ENCODE measurements at places on chromosomes 16 and 17.

- H3K4me3 ChIP-seq = no peak overlapping the region
- DNase-seq = no peak
- H3K27me3 ChIP-seq = no peaks in the 10 kb centered on the region
- no peaks in the 10 kb centered on the region for H3K36me3 ChIP-seq
- H3K4me1 ChIP-seq = no peaks in the 10 kb centered on the region
Measured at GRCh38 chr16:65202461-65202860, 80.6 kb upstream of the CDH11 start.

- peak overlapping the region; percentile 14 for H3K27ac ChIP-seq
- DNase-seq = no peak
- H3K4me3 ChIP-seq = no peak overlapping the region
- no peaks in the 10 kb centered on the region for H3K27me3 ChIP-seq
- H3K36me3 ChIP-seq = no peaks in the 10 kb centered on the region
Measured at GRCh38 chr17:56697190-56697589, 103.7 kb downstream of the NOG start.

DNA sequence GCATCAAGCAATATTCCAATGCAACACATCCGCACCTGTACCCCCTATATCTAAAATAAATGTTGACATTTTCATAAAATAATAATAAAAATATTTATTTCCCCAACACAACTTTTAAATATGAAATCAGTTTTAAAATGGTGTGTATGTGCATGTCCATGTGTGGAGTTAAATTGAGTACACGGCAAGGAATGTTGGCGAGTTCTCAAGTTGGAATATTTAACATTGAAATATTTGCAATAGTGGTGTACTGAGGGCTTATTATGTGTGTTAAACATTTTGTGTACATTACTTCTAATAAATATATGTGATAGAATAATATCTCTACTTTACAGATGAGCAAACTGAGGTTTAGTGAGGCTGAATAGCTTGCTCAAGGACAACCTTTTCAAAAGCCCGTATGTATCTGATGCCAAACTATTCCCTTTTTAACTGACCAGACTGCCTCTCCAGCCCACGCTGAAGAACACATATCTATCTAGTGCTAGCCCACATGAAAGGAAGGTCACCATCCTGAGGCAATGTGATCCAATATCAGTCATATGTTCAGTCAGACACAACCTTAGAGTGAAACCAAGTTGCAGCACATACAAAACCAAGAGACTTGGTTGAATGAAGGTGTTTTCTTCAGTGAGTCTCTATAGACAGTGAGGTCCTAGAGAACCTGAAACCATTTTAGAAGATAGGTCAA, 192.2 kb upstream of the CDH11 start:
- H3K4me3 ChIP-seq = no peak overlapping the region
- no peaks in the 10 kb centered on the region for H3K4me1 ChIP-seq
- DNase-seq = no peak
- no peaks in the 10 kb centered on the region for H3K27me3 ChIP-seq

DNA sequence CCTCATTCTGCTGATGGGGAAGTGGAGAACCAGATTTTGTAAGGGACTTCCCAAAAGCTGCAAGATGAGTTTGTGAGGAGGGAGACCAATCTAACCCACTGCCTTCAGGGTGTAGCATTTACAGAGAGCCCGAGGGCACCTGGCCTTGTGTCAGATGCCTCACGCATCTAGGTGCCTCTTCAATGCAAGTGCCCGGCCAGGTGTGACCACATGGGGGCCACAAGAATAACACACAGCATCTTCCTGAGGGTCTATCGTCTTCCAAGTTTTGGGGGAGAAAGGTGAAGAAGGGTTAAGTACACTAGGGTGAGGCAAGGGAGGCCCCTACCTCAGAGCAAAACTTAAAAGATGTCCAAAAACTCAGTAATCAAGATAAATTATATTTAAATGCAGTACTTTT, 401.7 kb upstream of the CDH5 start:
- no peak overlapping the region for H3K4me3 ChIP-seq
- no peaks in the 10 kb centered on the region for H3K4me1 ChIP-seq
- no peaks in the 10 kb centered on the region for H3K27me3 ChIP-seq
- DNase-seq = no peak
- no peaks in the 10 kb centered on the region for H3K36me3 ChIP-seq
- no peak overlapping the region for H3K27ac ChIP-seq
